ENCODE measurements at places on chromosomes 4 and X.

DNA sequence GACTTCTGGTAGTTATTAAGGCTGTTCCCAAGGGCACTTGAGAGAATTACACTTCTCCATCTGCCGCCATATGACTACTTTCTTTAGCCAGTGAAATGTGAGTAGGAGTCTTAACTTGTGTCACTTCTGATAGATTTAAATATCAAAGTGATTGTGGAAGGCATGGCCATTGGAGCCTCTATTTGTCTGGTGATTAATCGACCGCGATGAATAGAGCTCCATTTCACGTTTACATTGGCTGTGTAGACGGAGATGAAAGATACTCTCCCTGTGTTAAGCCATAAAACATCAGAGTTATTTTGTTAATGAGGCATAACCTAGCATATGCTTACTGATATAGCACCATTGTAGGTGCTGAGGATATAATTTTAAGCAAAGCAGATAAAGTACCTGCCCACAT, 852.4 kb downstream of the CCSER1 start:
- no peak for DNase-seq

GRCh38 chrX:154751669-154752271, 893 bp upstream of the GAB3 start:
- DNase-seq: no peak

DNA sequence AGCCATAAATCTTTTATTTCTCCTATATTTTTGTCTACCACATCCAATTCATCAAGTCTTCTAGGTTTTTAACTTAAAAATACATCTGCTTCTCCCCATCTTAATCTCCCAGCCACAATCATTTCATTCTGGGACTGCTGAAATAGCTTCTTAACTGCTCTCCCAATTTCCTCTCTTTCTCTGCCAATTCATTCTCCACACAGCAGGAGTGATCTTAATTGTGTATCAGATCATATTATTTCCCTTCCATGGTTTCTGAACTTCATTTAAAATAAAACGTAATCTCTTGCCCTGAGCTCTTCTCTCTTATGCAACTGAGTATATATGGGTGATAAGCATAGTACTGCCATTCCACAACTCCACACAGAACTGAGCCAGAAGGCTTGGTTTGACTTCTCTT, 69.4 kb downstream of the IQCM start:
- no peak for DNase-seq

- no peak for DNase-seq
These were observed 1686.1 kb upstream of the AGA start for GRCh38 chr4:179128299-179128698.

- peak; percentile 23 for DNase-seq
These were observed 5.7 kb upstream of the FAM9C start for GRCh38 chrX:13050151-13050550.

GRCh38 chrX:151975228-151975593, 735 bp upstream of the GABRE start:
- DNase-seq: no peak

- DNase-seq: no peak
These were observed 331.3 kb downstream of the GRXCR1 start for GRCh38 chr4:43223820-43224219.

DNA sequence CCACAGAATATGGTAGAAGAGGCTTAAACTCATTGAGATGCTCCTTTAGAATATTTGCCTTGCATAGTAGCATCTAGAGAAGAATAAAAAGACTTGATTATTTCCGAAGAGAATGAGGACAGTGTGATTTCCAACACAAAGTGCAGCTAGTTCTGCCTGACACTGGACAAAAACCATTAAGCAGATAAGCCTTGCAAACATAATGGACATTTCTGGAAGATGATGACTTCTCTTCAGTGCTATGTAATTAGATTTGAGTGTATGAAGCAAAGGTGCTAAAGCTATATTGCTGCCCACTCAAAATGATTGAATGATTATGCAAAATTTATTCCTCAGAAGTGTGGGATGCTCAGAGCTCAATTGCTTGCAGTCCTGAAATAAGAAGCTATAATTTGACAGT, 156.4 kb downstream of the VEGFC start:
- DNase-seq: no peak

DNA sequence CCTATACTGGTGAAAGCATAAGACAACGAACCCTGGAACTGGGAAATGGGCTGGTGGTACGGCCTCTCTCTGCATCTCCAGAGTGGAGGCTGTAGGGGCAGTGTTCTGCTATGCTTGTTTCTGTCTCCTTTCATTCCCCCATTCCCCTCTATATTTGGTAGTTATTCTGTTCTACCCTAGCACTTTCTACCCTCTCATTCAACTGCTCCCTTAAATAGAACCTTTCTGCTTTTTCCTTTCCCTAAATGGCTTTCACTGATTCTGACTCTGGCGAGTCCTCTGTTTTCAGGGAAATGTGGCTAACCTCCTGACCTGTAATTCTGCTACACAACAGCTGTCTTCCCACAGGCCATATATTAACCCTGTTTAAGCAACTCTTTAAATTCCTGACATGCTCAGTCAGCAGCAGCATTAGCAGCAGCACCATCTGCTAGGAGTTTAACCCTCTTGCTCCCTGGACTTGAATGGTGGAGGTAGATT, 94.2 kb downstream of the CXCL13 start:
- no peak for DNase-seq

GRCh38 chrX:135522878-135523693, 2.6 kb downstream of the INTS6L start:
- DNase-seq: no peak

- no peak for DNase-seq
These were observed 11.7 kb downstream of the MORF4L2 start for GRCh38 chrX:103674531-103675454.

GRCh38 chr4:26837993-26838842, 22.4 kb upstream of the STIM2 start:
- no peak for DNase-seq

DNA sequence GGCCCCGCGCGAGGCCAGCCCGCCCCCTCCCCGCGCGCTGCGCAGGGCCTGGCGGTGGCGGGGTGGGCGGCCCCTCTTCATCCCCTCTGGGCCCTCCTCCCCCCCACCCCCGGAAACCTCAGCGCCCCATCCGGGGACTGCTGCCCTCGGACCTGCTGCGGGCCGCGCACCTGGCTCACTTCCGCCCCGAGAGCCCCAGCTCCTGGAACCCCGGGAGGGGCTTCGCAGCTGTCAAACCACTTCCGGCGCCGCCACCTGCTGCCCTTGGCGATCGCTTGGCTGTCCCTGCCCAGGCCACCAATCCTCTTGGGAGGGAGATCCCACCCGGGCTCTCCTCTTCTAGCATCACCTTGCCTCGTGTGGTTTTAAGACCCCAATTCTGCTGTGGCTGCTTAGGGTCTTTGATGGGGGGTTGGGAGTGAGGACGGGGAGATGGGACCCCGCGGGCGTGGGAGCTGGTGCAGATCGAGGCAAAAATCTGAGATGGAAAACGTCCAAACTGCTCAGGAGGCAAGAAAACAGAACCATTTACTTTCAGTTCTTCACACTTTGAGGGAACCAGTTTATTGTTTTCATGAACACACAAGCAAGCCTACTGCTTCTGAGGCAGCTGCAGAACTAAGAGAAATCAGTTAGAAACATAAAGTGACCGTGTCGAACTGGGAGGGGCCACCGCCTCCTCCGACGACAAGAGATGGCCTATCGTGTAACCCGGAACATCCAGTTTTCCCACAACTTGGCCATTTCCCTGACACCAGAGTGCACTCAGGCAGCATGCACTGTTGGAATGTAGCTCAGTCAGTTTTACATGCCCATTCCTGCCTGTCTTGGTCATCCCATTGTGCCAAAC, 754 bp downstream of the MTMR1 start:
- peak; percentile 55 for DNase-seq

GRCh38 chr4:169243825-169244609, 26.7 kb downstream of the SH3RF1 start:
- DNase-seq: no peak
